ENCODE measurements at places on chromosomes 3 and 15. TPM values are rescaled to one million over a fixed set of nuclear protein-coding genes. Genes with fewer than 3 reads are reported as not detected.

DNA sequence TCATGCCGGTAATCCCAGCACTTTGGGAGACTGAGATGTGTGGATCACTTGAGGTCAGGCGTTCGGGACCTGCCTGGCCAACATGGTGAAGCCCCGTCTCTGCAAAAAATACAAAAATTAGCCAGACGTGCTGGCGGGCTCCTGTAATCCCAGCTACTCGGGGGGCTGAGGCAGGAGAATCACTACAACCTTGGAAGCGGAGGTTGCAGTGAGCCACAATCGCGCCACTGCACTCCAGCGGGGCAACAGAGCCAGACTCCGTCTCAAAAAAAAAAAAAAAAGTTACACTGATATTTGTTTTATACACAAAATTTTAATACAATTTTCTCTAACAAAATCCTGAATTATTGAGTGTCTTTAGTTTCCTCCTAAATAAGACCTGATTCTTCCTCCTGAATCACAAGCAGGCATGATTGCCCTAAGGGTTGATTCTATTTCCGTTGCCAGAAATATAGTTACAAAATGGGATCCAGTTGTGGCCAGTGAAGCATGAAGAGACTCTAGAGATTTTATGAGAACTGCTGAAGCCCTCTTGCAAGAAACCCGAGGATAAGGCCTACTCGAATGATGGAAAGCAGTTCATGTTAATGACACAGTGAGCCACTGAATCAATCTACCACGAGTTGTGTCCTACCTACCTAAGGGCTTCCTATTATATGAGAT lies 9.6 kb upstream of the SMARCC1 start:
- no peak overlapping the region for H3K27ac ChIP-seq

GRCh38 chr15:99681990-99682389 lies 51.2 kb downstream of the LYSMD4 start:
- no peak for DNase-seq
- no peaks in the 10 kb centered on the region for H3K27me3 ChIP-seq
- no peak overlapping the region for H3K27ac ChIP-seq
- H3K4me3 ChIP-seq = no peak overlapping the region

DNA sequence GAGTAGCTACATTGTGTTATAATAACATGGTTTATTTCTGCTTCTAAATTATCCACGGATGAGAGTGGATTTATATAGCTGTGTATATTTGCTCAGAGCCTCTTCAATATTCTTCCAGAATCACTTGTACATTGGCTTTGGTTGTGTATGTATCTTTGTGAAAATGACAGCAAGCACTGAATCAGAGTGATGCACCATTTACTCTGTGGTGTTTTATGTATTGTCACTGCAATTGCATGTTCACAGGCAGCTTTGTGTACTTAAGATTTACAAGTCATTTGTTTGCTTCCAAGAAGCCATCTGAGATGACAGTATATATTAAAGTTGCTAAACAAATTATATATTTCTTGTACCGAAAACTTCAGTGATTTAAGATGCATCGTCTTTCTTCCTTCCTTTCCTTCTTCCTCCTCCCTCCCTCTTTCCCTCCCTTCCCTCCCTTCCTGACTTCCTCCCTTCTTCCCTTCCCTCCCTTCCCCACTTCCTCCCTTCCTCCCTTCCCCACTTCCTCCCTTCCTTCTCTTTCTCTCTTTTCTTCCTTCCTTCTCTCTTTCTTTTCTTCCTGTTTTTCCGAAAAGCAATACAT lies 362.3 kb upstream of the GOLIM4 start:
- H3K4me3 ChIP-seq = no peak overlapping the region
- H3K27me3 ChIP-seq = no peaks in the 10 kb centered on the region
- no peak for DNase-seq
- H3K27ac ChIP-seq = no peak overlapping the region

- H3K36me3 ChIP-seq = no peaks in the 10 kb centered on the region
- peak overlapping the region; percentile 73 for H3K4me3 ChIP-seq
- peak; percentile 82 for DNase-seq
- H3K4me1 ChIP-seq = peaks cover 8% of the 10 kb centered on the region
- no peaks in the 10 kb centered on the region for H3K27me3 ChIP-seq
Observed at GRCh38 chr3:48847053-48847503, 596 bp downstream of the PRKAR2A start.

DNA sequence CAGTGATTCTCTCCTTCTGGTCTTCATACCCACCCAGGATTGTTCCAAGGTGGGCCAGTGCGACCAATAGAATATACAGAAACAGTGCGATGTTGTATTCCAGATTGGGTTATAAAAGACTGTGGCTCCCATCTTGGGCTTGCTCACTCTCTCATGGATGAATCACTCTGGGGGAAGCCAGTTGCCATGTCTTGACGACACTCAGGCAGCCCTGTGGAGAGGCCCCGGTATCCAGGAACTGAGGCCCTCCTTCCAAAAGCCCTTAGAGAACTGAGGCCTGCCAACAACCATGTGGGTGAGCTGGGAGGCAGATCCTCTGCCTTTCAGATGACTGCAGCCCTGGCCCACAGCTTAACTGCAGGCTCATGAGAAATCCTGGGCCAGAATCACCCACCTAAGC lies 57.2 kb downstream of the SH3GL3 start:
- H3K4me3 ChIP-seq = no peak overlapping the region
- H3K27ac ChIP-seq = no peak overlapping the region
- no peaks in the 10 kb centered on the region for H3K4me1 ChIP-seq
- no peak for DNase-seq

GRCh38 chr3:171346582-171347300 lies 113.5 kb downstream of the TNIK start:
- no peak overlapping the region for H3K4me3 ChIP-seq
- DNase-seq = no peak
- H3K4me1 ChIP-seq = peaks cover 35% of the 10 kb centered on the region
- no peaks in the 10 kb centered on the region for H3K36me3 ChIP-seq
- H3K27ac ChIP-seq = no peak overlapping the region

DNA sequence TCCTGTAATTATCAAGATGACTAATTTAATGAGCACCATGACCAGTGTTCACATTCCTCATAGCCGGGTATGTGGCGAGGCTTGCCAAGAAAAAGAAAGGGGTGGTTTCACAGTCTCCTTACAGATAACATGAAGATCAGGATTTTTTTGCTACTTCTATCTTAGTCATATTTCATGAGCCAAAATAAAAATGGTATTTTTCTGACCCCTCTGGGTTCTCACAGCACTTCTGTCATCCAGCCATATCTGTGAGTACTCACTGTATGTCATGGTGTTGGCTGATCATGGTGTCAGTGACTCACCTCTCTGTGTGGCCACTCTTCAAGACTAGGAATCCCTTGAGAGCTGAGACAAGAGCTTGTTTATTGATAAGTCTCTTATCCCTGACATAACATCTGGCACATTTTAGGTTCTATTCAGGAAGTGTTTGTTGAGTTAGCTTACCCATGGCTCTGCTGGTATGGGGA lies 130.5 kb upstream of the LMCD1 start:
- peak; percentile 61 for DNase-seq
- H3K4me3 ChIP-seq = no peak overlapping the region
- H3K4me1 ChIP-seq = peaks cover 16% of the 10 kb centered on the region
- H3K27ac ChIP-seq = peak overlapping the region; percentile 65

DNA sequence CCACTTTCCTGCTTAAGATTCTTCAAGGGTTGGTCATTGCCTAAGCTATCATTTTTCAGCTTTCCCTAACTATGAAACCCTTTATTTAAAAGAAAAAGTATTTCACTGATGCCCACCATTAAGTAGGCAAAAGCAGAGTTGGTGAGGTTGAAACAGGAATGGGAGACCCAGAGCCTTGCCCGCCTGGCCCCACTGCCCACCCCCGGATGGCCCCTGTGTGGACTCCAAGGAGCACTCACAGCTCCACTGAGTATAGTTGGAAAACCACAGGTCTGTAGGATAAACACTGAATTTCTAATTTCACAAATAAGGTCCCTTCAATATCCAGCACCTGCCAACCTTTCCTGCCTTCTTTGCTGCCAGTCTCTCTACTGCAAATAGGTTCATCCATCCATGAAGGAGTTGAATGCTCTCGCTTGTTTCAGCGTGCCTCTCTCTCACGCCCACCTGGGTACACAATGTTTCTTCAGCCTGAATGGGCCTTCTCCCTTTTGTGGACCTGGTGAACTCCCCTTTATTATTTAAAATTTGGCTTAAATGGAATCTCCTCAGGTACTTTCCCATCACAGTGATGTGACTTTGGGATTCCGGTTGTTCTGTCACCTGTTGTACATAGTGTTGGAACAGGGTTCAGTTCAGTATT lies 8.7 kb upstream of the ACAP2 start:
- peaks cover 11% of the 10 kb centered on the region for H3K4me1 ChIP-seq
- no peaks in the 10 kb centered on the region for H3K36me3 ChIP-seq
- DNase-seq = no peak
- H3K4me3 ChIP-seq = no peak overlapping the region
- no peaks in the 10 kb centered on the region for H3K27me3 ChIP-seq

DNA sequence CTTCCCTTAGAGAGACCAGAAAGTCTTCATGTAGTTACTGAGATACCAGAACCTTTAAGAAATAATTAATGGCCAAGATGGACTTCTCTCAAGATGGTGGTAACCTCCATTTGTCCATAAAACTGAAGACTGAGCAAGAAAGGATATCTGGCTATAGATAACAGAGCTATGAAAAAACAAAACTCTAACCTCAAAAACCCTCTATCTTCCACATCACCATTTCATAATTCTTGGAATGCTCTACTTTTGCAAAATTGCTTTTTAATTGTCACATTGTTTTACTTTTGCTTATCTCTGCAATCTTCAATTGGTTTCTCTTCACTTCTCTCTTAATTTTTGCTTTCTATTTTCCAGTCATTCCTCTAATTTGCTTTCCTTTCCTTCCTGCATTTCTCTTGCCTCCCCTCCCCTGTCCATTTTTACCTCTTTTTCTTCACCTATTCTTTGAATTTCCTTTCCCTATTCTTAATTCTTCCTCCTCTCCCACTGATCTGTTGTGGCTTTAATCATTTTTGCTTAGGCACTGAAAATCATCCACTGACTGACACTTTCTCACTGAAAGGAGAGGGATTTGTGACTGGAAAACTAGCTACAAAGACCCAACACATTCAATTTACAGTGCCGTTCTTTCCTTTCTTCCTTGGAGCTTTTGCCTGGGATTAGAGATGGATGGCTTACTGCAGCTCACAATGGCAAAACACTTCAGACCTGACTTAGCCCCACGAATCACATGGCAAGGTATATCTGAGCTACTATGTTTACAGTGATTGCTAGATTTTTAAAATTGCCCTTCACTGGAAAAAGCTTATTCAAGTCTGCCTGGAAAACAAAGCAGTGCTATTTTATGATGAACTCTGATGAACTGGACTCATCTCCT lies 242.8 kb downstream of the CHST2 start:
- no peaks in the 10 kb centered on the region for H3K36me3 ChIP-seq
- DNase-seq = no peak
- no peak overlapping the region for H3K4me3 ChIP-seq
- H3K27me3 ChIP-seq = peaks cover 4% of the 10 kb centered on the region
- no peak overlapping the region for H3K27ac ChIP-seq
- no peaks in the 10 kb centered on the region for H3K4me1 ChIP-seq

DNA sequence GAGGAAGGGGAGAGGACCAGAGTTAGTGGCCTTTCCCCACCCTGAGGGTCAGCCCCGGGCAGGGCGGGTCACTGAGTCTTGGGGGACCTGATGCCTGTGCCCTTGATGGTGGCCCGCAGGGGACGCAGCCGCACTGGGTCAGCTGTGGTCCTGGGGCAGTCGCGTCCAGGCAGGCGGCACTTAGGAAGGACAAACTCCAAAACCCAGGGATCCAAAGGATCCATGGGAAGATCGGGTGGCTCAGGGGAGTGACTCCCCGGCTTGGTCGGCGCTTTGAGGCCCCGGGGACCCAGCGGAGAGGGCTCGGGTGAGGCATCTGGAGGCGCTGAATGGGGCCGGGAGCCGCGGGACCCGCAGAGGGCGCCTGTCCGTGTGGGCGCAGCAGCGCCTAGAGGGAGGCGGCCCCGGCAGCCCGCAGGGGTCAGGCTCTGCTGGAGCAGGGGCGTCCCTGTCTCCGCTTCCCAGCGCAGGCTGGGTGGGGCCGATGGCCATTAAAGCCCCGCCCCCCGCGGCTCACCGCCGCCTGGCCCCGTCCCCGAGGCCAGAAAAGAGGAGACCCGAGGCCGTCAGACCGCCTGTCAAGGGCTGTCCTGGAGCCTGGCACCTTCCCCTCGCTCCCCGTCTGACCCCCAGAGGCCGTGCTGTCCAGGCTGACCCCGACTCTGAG lies 17.5 kb downstream of the CIDEC start:
- no peaks in the 10 kb centered on the region for H3K27me3 ChIP-seq
- H3K27ac ChIP-seq = no peak overlapping the region
- no peak for DNase-seq
- H3K4me1 ChIP-seq = peaks cover 5% of the 10 kb centered on the region
- no peak overlapping the region for H3K4me3 ChIP-seq

- no peaks in the 10 kb centered on the region for H3K4me1 ChIP-seq
- no peak for DNase-seq
- no peaks in the 10 kb centered on the region for H3K36me3 ChIP-seq
- H3K27me3 ChIP-seq = no peaks in the 10 kb centered on the region
- no peak overlapping the region for H3K27ac ChIP-seq
Observed at GRCh38 chr3:57652203-57652602, 40.7 kb downstream of the DENND6A start.

DNA sequence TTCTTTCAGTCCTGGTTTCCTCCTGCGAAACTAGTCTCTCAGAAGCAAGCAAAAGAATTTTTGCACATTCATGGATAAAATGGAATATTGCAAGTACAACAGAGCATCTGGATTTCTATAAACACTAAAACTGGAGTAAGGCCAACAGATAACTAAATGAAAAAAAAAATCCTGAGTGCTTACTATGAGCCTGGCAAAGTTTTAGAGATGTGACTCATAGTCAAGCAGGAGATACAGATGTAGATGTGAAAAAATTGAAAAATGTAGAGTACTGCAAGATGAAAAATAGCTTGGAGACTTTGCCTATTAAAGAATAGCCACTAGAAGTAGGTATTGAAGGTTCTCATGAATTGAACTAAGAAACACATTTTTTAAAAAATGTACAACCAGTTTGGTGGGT lies 397.4 kb downstream of the OTOL1 start:
- H3K36me3 ChIP-seq = no peaks in the 10 kb centered on the region
- DNase-seq = no peak
- no peaks in the 10 kb centered on the region for H3K4me1 ChIP-seq

DNA sequence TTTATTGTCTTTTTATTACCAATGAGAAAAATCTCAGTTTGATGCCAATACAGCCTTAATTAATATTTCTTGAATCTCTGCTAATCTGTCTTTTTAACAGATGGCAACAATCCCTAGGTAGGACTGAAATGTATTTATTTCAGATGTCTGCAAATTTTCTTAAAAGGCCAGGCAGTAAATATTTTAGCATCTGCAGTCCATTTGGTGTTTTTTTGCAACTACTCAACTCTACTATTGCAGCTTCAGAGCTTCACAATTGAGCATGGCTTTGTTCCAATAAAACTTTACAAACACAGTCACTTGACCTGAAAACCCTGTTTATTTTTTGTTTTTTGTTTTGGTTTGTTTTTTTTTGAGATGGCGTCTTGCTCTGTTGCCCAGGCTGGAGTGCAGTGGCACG lies 82.7 kb downstream of the RARB start:
- no peak overlapping the region for H3K4me3 ChIP-seq
- H3K4me1 ChIP-seq = no peaks in the 10 kb centered on the region
- no peak overlapping the region for H3K27ac ChIP-seq

GRCh38 chr15:55527150-55527549 lies 19.1 kb upstream of the DNAAF4 start:
- DNase-seq = no peak
- no peak overlapping the region for H3K27ac ChIP-seq
- 0 out of 2 replicates have a peak, but pooled peaks cover 3% of the 10 kb centered on the region for H3K4me1 ChIP-seq

TMEM266 gene
- total RNA-seq = 0.05 TPM

EPM2AIP1 gene
- total RNA-seq = 15.2 TPM

GHSR gene
- total RNA-seq = 1.0 TPM

CPEB1 gene
- total RNA-seq = 0.04 TPM

DGKG gene
- 0.08 TPM for total RNA-seq

OR5K2 gene
- 0.12 TPM for total RNA-seq

SAXO2 gene
- total RNA-seq = 0.10 TPM

PLCL2 gene
- total RNA-seq = 1.4 TPM

SI gene
- total RNA-seq = not detected

CD86 gene
- not detected for total RNA-seq
